Stimulated activated CD4-positive, alpha-beta T cell treated with anti-CD3 and anti-CD28 coated beads, Interleukin-15, amount 100 ng/mL, for 48 hours (primary cell): ENCODE measurements at places on chromosomes 13 and 19.

DNA sequence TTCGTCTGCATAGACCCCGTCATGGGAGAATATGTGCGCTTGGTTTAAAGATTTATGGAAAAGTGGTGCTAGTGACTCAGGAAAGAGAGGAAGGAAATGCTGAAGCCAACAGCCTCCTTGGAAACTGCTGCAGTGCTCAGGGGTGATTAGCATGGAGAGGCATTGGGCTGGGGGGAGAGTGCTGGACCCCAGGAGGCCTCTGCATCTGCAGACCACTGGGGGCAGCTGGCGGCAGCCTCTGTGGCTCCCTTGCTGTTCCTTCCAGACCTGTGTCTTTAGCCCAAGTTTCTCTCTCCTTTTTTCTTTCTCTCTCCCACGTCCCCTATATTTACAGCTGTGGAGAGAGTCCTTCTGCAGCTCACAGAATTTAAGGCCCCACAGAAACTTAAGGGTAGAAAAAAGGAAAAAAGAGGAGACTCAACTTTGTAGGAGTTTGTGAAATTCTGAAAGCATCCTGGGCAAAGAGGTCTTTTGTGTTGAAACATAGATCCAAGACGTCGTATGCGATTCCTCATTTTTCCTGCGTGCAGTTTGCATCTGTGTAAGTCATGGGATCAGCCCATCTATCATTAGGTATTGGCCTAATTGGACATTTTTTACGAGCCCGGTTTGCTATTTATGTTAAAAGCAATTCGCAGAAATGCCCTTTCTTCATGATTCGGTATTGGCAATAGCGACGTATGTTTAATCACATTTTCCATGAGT is 116.2 kb upstream of the ZNF536 start:
- DNase-seq = no peak

DNA sequence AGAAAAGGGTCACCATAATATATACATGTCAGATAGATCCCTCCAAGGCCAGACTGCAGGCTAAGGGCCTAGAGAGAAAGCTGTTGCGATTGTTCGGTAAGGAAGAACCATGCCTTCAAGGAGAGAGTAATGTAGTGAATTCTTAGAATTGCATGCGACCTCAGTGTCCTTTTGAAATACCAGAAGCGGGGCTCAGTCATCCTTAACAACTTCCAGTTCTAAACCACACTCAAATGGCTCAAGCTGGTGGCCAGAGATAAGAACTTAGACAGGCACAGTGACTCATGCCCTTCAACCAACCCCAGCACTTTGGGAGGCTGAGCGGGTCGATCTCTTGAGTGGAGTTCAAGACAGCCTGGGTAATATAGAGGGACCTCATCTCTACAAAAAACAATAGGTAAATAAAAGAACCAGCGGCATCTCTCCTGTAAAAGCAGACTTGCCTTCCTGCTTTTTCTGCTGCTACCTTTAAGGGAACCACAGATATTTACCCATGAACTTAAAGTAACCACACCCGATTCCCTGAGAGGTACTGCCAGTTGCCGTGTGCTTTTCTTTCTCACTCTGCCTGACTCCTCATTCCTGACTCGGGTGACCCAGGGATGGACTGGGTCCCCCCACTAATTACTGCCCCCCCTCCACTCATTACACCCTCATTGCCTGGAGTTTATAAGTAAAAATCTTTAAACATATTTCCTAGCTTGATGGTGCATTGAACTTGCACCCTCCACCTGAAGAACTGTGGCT is 15.4 kb upstream of the SIGLEC6 start:
- no peak for DNase-seq

DNA sequence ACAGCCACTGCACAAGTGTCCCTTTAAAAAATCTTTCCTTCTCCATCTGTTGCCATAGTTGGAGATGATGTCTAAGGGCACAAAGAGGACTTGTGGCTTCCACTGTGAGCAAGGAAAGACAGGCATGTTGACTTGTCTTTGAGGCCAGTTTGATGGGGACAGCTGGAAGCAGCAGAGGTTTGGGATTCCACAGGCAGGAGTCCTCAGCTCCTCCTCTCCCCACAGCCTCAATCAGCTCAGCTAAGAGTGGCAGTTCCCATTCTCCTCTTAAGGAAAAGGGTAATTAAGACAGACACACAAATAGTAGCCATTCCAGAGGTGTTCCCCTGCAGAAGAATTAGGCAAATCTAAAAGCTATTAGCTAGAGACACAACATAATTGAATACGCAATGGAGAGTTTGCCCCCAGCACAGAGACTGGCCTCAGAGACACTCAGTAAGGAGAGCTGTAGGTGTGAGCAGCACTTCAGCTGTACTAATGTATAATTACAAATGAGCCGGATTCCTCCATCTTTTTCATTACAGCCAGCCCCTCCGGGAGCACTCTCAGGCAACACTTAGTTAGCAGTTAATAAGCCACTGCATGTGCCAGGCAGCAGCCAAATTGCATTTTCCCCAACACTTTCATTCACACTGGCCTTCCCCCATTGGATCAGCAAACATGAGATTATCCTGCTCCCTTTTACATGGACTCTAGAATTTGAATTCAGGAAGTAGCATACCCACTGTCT is 434.0 kb downstream of the FOXO1 start:
- DNase-seq = no peak

DNA sequence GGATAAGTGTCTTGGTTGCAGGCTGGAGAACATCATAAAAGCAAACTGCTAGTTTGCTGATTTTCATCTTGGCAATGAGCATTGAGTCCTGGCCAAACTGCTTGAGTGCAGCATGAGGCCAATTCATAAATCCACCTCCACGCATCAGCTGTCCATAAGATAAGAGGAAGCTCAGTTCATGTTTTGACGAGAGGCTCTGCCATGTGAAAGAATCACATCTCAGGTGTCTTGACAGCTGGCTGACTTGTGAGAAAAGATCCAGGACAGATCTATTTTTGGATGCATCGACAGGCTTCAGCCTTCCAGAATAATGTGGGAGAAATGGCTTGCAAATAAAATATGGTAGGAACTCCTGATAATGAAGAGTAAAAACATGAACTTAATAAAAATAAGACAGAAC is 5.4 kb upstream of the ZNF682 start:
- DNase-seq = no peak

DNA sequence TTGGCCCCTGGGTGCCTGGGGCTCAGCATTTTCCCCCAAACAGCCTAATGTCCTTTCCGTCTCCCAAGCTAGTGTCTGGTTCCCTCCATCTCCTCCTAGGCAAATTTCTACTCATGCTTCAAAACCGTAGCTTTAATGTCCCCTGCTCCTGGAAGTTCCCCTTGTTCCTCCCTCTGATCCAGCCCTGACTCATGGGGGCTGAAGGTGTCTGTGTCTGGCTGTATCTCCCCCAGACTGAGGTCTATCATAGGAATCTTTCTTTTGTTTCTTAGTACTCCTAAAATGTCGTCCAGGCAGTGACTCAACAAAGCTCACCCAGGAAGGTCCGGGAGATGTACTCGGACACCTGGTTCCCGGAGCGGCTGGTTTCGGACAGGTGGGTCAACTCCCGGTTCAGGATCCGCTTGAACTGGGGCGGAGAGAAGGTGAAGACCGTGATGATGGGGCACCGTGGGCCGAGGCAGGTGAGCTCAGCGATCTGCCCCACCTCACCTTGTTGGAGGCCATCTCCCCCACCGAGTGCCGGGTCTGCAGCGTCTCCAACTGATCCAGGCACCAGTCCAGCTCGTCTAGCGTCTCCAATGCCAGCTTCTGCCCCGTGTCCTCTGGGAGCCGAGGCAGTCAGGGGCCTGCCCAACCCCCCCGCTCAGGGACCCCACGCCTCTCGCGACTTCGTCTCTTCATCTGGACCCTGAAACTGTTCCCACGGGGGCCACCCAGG is 6.2 kb downstream of the PDE4C start:
- DNase-seq = no peak

DNA sequence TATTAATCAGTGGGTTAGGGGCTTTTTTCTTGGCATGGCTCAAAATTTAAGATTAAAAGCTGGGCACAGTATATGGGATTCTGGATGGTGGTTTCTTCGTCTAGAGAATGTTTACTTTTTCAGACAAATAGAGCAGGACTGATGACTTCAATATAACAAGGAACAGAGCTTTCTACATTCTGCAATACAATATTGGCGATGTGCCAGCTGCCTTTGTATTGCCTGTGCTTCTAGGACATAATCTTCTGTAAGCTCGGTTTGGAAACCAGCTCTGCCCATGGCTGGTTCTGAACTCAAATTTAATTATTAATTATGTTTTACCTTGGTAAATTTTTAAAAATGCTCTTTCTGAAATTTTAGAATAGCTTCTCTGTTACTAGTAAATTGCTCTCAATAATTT is 139.1 kb upstream of the TRPC4 start:
- DNase-seq = no peak

DNA sequence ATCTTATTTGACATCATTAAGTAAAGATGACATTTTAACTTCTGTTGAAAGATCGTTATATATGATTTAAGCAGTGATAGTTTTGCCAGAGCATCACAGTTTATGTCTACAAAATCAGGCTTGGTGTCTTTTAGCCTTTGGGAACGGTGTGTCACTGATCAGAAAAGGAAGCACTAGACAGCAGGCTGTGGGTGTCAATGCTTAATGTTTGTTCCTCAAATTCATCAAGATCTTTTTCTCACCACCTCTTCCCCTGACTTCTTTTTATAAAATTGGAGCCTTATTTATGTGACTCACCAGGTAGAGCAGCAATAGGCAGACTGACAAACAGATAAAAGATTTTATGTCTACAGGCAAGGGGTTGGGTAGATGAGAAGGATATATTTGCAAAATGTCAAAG is 1558.5 kb downstream of the EFNB2 start:
- DNase-seq = no peak
